Stimulated activated CD8-positive, alpha-beta memory T cell treated with anti-CD3 and anti-CD28 coated beads, Interleukin-4, amount 100 ng/mL, for 4 hours (primary cell): ENCODE measurements at places on chromosomes 11 and 22.

- DNase-seq, result no peak
These were observed 29.9 kb downstream of the CTNND1 start for GRCh38 chr11:57791321-57792059.

GRCh38 chr11:115617767-115618166 is 113.6 kb upstream of the CADM1 start:
- no peak for DNase-seq

- no peak for DNase-seq
These were observed 780.9 kb upstream of the RAG2 start for GRCh38 chr11:37378958-37379357.

DNA sequence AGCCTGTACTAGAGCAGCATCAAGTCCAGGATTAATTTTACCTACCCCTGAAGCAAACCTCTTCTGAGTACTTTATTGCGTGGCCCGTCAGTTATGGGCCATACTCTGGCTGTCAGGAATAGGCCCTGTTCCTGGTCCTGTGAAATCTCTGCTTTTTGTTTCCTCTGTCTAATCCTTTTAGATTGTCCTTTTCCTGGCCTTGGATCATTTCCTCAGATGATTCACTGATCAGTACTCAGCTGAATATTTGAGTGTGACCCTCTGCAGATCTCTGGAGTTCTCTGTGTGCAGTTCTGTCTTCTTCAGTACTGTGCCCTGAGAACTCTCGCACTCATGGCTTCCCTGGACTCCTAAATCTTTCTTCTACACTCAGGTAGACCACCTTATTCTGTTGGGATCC is 123.5 kb downstream of the UVRAG start:
- DNase-seq, result no peak

DNA sequence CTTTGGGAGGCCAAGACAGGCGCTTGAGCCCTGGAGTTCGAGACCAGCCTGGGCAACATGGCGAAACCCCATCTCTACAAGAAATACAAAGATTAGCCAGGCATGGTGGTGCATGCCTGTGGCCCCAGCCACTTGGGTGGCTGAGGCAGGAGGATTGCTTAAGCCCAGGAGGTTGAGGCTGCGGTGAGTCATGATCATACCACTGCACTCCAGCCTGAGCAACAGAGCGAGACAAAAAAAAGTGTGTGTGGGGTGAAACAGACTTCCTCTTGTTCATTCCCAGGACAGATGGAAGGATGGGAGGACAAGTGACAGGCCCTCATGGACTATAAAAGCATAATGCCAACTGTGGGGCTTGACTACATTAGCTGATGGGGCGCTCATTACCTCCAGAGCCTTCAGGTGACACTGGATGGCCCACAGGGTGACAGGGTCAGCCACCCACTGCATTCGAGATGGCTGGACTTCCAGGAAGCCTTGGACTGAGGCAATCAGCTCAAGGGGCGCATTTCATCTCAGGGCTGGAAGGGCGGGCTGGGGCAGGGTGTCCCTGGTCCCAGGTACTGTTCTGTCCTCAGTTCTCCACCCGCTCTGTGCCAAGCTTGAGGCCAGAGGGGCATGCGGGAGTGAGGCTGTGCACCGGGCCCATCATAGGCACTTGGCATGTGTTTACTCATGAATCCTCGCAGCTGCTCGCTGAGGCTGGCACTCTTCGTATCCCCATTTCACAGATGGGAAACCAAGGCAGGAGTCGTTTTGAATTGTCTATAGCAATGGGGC is 12.5 kb downstream of the NPTXR start:
- no peak for DNase-seq

DNA sequence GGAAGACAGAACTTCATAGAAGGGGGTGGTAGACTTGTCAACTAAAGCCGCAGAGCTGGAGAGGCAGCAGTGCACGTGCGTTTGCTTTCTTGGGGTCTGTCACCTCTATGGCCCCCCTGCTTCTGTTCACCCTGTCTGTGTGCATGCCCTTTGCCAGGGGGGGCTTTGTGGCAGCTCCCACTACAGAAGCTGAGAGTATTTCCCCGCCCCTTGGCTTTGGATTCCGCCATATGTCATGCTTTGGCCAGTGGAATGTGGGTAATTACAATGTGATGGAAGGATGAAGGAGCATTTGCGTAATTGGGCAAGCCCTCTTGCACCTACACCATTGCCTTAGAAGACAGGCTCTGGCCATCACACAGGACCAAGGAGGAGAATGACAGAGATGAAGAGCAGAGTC is 153.0 kb downstream of the MPPED1 start:
- DNase-seq, result no peak

- DNase-seq, result no peak
These were observed 6.0 kb downstream of the P2RX6 start for GRCh38 chr22:21020802-21021429.
